ENCODE measurements at places on chromosomes 2 and 18.

DNA sequence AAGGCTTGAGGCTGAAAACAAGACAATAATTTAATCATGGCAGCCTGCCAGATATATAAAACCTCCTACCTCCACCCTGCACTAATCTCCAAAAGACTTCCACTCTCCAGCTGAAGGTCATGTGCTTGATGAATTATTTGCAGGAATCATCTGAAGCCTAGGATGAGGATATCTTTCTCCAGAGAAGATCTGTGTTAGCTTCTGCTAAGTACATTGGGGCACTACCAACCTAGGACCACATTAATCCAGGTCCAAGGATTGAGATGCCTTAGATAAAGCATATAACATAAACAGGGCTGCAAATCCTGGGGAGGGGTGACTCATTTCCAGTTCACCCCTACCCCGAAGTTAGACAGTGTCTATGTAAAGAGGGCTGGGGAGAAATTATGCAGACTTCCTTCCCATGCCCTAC lies 80.5 kb upstream of the FRZB start:
- DNase-seq, result no peak

- DNase-seq, result no peak
Observed at GRCh38 chr2:9554921-9555296, 721 bp downstream of the ADAM17 start.

GRCh38 chr18:58552057-58552461 lies 76.8 kb downstream of the ALPK2 start:
- no peak for DNase-seq

- no peak for DNase-seq
Observed at GRCh38 chr2:18900691-18901141, 311.3 kb upstream of the NT5C1B start.

GRCh38 chr2:67524213-67524612 lies 127.1 kb downstream of the ETAA1 start:
- no peak for DNase-seq

DNA sequence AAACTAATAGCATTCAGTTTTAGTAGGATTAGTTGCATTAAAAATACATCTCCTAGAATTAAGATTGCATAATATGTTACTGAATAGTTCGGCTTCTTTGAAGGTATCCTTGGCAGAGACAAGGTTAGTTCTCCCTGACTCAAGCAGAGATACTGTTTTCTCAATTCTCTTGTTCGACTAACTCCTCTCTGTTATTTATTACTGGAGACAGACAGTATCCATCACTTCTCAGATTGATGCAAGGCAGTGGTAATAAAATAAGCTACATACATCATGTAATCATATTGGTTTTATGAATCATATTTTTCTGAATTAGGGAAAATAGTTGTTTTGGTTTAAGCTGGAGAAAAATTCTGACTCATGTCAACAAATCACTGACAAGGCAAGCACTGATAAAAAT lies 134.8 kb downstream of the SLC8A1 start:
- DNase-seq, result no peak

DNA sequence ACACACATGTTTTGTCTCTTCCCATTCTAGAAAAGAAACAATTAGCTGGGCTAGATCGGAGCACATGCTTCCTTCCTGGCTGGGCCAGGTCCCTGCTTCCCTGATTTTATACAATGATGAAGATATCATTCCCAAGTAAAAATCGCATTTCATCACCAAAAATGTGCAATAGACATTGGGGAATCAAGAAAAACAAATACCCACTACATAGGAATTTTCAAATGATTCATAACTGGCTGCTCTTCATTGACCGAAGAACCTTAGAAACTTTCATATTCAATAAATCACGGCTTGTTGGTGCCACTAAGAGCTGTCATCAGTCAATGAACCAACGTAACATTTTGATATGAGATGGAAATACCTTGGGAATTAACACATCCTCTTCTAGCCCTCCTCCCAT lies 373.6 kb upstream of the TRIB2 start:
- no peak for DNase-seq

DNA sequence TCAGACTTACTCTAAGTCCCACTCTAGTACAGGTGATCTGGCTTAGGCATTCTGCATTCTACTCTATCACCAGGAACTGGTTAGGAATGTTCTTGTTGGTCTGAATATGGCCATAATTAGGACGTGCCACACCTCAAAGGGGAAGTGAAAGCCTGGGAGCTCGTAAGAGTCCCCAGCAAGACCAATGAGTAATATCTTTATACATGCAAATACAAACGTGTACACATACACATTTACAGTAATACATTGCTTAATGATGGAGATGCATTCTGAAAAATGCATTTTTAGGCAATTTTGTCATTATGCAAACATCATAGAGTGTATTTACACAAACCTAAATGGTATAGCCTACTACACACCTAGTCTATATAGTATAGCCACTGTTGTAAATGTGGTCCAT lies 19.5 kb upstream of the ERCC3 start:
- no peak for DNase-seq

DNA sequence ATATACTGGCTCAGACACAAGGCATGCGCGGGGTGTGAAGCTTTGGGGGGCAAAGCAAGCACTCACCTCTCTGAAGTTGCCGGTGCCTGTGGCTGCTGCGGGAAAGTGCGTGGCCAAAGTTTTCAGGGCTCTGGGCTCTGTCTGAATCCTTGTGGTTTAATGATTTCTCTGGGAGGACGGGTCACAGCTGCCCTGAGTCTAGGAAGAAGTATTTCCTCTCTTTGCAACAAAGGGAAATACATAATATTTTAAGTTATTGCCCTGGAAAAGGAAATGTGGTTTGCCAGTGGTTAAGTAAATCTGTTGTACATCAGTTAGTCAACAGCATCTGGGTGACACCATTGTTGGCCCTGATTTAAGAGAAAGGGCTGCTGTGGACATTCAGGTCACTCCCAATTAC lies 56.7 kb upstream of the ZDBF2 start:
- DNase-seq, result no peak

GRCh38 chr2:107687073-107687472 lies 139.6 kb upstream of the RGPD4 start:
- DNase-seq, result no peak

- no peak for DNase-seq
Observed at GRCh38 chr2:121873864-121874263, 118.4 kb downstream of the TSN start.

DNA sequence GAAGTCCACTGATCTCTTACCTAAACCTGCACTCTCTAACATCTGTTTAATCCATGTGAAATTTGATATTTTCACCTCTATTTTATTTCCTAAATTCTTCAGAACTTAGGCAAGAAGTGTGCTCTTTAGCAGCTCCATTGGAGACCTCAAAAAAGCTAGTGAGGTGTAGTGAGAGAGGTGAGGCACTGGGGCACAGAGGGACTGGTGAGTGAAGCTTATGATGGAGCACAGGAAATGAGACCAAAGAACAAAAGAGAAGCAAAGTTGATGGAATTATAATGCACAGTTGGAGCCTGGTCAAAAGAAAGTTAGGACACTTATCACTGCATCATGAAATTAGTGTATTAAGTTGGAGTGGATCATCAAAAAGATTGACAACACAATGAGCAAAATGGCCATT lies 1050.7 kb upstream of the NRXN1 start:
- DNase-seq, result no peak

- no peak for DNase-seq
Observed at GRCh38 chr18:46247942-46248341, 143.8 kb downstream of the HAUS1 start.

DNA sequence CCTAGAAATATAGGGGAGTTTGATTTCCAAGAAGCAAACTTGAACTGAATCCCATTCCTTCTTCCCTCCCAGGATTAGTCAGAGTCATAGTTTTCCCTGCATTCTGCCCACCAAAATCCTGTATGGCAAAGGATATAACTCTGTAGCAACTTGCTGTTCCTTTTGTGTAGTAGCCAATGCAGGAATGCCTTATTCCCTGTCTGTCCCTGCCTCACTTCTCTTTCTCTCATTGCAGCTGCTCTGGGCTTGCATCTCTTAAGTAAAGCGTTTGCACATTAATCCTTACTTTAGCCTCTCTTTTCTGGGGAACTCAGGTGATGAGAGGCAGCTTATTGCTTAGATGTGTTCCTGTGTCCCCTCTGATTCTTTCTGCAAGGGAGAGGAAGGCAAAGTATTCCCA lies 333.1 kb upstream of the VWC2L start:
- DNase-seq, result no peak

DNA sequence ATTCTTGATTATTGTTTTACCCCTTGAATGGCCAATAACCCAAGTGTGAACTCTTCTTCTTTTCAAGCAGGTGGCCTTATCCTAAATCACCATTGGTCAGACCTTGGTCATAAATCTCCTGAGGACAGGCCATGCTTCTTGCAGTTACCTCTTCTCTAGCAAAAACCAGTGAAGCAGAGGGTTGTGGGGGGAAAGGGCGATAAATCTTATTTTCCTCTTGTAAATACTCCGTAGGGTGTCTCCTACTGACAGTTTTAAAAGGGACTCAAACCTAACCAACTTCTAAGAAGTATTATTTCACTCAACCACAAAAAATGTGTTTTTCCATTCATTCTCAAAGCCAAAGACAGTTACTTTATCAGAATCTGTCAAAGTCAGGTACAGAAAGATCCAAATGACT lies 168.1 kb upstream of the RMP24 start:
- no peak for DNase-seq

GRCh38 chr2:168138374-168138773 lies 109.0 kb downstream of the STK39 start:
- DNase-seq, result no peak

- DNase-seq, result no peak
Observed at GRCh38 chr18:6639305-6639704, 90.2 kb upstream of the ARHGAP28 start.

GRCh38 chr2:233838726-233839446 lies 15.4 kb downstream of the HJURP start:
- DNase-seq, result no peak

DNA sequence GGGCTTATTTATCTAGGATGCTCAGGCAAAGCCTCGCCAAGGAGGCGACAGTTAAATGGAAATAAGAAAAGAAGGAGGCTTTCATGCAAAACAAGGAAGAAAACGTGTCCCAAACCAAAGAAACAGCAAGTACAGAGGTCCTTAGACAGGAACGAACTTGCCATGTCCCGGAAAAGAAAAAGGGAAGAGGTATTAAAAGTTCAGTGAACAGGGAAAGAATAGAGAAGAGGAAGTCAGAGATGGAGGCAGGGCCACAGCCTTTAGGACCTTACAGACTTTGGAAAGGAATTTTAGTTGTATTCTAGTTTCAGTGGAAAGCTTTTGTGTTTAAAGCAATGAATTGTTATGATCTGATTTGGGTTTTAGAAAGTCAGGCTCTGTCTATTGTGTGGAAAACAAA lies 22.1 kb downstream of the IKZF2 start:
- no peak for DNase-seq

DNA sequence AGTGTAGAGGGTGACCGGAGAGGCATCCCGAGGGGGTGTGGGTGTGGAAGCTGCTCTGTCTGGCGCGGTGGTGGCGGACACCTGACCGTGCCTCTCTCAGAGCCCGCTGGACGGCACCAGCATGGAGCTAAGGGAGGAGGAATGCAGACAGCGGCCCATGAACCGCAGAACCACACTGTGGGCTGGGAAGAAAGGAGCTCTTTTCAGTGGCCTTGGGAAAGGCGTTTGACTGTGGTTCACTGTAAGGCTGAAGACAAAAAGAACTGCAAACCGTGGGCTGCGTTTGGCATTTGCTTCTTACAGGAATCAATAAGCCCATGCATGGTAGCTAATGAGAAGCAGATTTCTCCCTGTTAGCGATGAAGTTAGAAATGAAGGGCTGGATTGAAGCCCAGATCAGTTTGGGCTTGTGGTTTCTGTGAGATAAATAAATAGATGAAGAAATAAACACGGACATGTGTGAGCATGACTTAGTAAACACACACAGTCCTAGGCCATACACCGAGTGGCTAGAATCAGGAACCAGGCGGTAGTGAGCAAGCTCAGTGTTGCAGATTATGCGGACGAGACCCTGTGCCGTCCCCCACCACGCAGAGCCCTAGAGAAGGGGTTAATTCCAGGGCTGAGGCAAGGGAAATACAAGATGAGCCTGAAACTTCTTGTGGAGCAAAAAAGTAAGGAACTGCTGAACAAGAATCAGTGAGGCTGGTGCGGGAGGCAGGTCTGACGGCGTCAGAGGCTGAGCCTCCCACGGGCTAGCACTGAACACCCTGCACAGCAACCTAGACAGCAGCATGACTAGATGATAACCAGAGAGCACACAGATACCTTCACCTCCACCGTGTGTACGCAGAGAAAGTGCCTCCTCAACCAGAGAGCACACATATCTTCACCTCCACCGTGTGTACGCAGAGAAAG lies 29.3 kb upstream of the NFATC1 start:
- DNase-seq, result no peak

GRCh38 chr2:211823886-211824479 lies 714.6 kb downstream of the ERBB4 start:
- DNase-seq, result no peak

DNA sequence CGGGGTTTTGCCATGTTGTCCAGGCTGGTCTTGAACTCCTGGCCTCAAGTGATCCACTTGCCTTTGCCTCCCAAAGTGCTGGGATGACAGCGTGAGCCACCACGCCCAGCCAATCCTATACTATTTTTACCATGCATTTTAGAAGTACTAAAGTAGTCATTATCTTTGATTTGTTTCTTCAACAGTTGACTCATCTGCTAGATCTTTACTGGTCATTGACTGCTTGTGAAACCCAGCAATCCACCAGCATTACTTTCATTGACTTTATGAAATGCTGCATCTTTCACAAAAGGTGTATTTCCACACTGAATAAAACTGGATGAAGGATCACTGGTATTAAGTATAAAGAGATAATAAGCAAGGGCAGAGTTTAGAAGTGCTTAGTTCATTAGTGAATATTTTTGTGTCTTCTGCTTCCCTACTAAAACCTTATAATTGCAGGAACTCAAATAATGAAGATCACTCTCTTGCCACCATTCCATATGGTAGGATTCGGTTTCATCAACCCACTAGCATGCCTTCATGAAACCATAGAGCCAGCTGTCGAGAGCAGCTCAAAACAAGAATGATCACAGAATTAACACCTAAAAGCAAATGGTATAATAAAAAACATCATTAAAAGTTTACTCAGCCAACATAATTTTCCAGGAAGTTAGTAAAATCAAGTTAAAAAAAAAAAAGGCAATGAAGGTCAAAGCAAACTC lies 33.1 kb downstream of the IRS1 start:
- DNase-seq, result no peak
